ENCODE measurements at places on chromosomes 11 and 22.
A peak's percentile ranks its signal among the peaks of the same experiment; 100 is the strongest.

DNA sequence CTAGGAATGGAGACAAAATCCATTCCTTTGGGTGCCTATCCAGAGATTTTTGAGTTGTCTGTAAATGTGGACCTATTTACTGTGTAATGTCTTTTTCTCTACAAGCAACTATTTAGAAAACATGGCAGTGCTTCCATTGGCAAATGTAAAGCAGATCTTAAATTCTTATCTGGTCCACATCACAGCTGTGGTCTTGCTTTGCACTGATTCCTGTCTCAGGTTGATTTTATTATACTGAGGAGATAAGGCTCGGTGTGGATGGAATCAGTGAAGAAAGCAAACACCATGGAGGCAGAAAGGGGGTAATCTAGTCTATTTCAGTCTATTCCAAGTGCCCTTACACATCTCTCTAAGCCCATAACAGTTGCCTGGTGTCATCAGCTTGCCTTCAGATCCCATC, 160.5 kb downstream of the NCAM1 start:
- no peak for DNase-seq

GRCh38 chr11:66497206-66497605, 13.2 kb upstream of the BBS1 start:
- no peak for DNase-seq

DNA sequence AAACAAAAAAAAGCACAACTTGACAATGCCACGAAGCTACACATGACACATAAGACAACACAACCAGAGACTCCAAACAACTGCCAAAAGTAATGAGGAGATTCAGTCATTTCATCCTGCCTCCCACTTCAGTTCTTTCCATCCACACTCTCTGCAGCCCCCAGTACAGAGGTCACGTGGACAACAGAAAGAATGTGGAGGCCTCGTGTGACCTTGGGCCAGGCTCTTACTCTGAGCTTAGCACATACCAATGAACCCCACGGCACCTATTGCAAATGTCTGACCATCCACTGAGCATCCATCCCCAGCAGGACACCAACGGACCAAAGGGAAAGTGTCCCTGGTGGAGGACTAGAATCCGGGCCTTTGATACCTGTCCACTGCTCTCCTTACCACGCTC, 12.5 kb downstream of the CBX7 start:
- no peak for DNase-seq

- peak; percentile 66 for DNase-seq
Observed at GRCh38 chr22:30802202-30803166, 107.8 kb downstream of the OSBP2 start.

- DNase-seq = no peak
Observed at GRCh38 chr11:17525570-17525969, 18.6 kb downstream of the USH1C start.

DNA sequence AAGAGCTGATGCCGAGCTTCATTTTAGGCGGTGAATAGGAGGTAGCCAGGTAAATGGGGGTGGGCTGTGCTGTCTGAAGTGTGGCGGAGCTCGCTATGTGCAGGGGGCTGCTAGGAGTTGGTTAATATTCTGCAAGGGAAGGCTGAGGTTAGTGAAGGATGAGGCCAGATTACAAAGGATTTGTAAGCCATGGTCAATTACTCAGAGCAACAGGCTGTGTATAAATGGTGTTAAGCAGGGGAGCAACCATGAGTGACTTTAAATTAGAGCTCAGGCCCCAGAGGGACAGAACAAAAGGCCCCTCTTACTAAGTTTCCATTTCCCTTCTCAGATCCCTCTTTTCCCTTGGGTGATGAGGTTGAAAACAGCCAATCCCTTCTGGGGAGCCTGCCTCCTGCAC, 7.3 kb upstream of the MCAM start:
- DNase-seq = no peak

All from CD4-positive, alpha-beta T cell treated with Interleukin-15 for 1 hour (primary cell).